ENCODE measurements at places on chromosomes 11 and 22.
A peak's percentile ranks its signal among the peaks of the same experiment; 100 is the strongest.

- H3K27me3 ChIP-seq: no peaks in the 10 kb centered on the region
- no peaks in the 10 kb centered on the region for H3K4me1 ChIP-seq
- H3K36me3 ChIP-seq: no peaks in the 10 kb centered on the region
- DNase-seq: no peak
Measured at GRCh38 chr11:119501777-119502405, 78.9 kb upstream of the THY1 start.

DNA sequence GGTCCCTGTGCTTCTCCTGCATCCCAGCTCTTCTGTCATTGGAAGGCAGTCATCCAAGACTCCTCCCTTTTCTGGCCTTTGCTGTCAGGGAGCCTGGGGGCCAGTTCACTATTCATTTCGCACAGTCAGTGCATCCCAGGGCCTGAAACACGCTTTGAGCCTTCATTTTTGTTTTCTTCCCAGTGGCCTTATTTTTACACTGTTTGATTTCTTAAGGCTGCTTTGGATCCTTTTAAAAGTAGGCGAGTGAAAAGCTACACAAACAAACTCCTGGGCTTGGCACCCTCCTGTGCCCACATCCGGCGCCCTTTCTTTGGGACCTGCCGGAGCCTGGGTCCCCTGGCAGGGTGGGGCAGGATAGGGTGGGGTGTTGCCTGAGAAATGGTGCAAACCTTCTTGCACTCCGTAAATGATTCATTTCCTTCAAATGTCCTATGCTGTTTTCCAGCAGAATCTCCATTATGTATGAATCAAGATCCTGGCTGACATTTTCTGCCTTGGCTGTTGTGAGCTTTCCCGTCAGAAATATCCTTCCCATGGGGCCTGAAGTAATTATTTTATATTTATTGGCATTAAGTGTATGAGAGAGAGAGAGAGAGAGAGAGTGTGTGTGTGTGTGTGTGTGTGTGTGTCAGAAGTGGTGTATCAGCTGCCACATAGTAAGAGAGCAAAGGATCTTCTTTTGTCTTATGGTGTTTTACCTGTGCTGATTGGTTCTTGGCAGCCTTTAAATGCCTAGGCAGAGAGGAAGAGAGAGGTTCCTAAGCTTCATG lies 45.6 kb downstream of the BCR start:
- DNase-seq: no peak
- H3K4me1 ChIP-seq: peaks cover 45% of the 10 kb centered on the region
- H3K36me3 ChIP-seq: peaks cover 38% of the 10 kb centered on the region
- H3K27me3 ChIP-seq: no peaks in the 10 kb centered on the region

DNA sequence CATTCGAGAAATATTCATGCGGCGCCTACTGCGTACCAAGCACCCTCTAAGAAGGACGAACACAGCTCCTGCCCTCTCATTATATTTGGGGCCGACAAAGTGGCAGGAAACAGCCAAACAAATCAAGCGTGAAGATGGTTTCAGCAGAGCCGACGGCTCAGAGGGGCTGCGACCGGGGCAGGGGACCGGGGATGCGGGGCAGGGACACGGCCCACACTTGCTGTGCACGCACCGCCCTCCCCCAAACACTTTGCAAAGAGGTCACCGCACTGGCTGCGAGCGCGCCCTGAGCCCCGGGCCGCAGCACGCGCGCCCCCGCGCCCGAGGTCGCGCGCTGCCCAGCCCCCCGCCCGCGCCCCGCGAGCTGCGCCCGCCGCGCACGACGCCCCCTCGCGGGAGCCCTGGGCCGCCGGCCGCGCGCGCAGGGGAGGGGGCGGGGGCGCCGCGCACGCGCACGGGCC lies 255 bp upstream of the SYNGR1 start:
- no peak for DNase-seq
- peak overlapping the region; percentile 69 for H3K4me3 ChIP-seq
- H3K27me3 ChIP-seq: peaks cover 42% of the 10 kb centered on the region
- no peaks in the 10 kb centered on the region for H3K4me1 ChIP-seq

- no peaks in the 10 kb centered on the region for H3K36me3 ChIP-seq
- H3K4me1 ChIP-seq: no peaks in the 10 kb centered on the region
- DNase-seq: no peak
- no peak overlapping the region for H3K27ac ChIP-seq
Measured at GRCh38 chr11:27860811-27861210, 160.6 kb upstream of the BDNF start.

GRCh38 chr11:76714493-76714892 lies 43.9 kb upstream of the LRRC32 start:
- H3K4me3 ChIP-seq: no peak overlapping the region
- no peak for DNase-seq
- no peak overlapping the region for H3K27ac ChIP-seq
- H3K27me3 ChIP-seq: no peaks in the 10 kb centered on the region
- H3K4me1 ChIP-seq: no peaks in the 10 kb centered on the region

GRCh38 chr11:103257360-103257759 lies 148.1 kb downstream of the DYNC2H1 start:
- H3K27me3 ChIP-seq: no peaks in the 10 kb centered on the region
- H3K27ac ChIP-seq: no peak overlapping the region
- no peak overlapping the region for H3K4me3 ChIP-seq

DNA sequence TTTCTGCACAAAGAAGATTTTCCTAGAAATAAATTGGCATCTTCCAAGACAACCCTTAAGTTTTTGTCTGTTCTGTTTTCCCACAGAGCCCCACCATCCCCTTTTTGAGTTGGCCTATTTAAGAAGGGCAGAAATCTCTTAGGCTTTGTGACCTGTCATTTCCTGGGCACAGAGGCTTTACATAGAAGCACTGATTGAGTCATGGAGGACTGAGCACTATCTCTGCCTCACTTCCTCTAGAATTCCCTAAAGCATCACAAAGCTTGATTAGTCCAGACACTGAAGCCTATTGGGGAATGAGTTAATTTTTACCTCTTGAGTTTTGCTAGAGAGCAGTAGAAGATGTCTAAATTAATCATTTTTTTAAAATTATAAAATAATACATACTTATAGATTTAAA lies 25.4 kb downstream of the TRIM44 start:
- peaks cover 8% of the 10 kb centered on the region for H3K36me3 ChIP-seq
- no peaks in the 10 kb centered on the region for H3K27me3 ChIP-seq
- H3K4me3 ChIP-seq: no peak overlapping the region
- H3K27ac ChIP-seq: no peak overlapping the region
- no peaks in the 10 kb centered on the region for H3K4me1 ChIP-seq

DNA sequence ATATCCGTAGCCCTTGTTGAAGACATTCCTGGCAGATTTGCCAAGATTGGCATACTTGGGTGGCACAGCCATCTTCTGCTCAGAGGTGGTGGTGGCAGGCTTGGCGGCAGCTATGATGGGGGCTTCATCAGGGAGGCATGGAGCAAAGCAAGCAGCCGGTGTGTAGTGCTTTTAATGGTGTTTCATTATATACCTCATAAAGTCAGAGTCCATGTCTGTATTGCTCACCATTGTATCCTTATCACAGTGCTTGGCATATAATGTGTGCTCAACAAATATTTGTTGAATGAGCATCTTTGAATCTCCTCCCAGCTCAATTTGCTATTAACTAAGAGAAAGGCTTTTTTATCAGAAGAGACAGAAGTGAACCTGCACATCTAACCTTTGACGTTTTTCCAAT lies 7.8 kb upstream of the DNHD1 start:
- peaks cover under 1% of the 10 kb centered on the region for H3K4me1 ChIP-seq
- no peak for DNase-seq
- H3K27me3 ChIP-seq: no peaks in the 10 kb centered on the region
- H3K4me3 ChIP-seq: no peak overlapping the region

DNA sequence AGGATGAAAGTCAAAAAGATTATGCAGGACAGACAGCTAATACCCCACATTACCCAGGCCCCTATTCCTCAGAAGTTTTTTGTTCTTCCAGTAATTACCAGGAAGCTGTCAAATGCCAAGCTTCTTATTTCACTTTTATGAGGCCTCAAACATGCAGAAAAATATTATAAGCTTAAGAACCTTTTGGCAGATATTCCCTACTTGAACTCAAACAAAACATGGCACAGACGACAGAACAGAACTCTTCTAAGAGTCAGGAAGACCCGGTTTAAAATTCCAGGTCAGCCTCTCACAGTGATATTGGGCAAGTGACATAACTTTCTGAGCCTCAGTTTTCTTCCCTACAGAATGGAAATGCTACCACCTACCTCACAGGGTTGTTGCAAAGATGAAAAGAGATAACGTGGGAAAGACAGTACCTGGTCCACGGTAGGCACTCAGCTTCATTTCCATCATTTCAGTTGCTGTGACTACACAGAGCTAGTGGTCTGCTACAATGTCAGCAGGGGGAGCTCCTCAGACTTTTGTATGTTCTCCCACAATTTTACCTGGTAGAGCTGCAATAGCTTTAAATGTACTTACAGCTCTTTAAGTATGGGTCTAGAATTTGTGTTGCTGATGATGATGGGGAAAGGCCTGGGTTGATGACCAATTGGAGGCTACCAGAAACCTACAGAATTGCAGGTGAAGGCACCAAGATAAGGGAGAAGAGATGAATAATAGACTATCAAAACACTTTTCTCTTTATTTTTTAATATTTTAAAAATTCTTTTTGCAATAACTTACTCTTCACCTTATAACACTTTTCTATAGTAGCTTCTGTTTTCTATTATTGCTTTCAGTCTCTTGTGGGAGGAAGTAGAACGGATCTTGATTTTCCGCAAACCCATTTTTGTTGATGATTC lies 98.3 kb upstream of the CHRM4 start:
- H3K36me3 ChIP-seq: peaks cover 6% of the 10 kb centered on the region
- no peak for DNase-seq
- no peak overlapping the region for H3K4me3 ChIP-seq
- no peaks in the 10 kb centered on the region for H3K27me3 ChIP-seq
- peaks cover 2% of the 10 kb centered on the region for H3K4me1 ChIP-seq

GRCh38 chr22:42878561-42879305 lies 21.7 kb upstream of the ARFGAP3 start:
- H3K27ac ChIP-seq: peak overlapping the region; percentile 26
- H3K4me3 ChIP-seq: no peak overlapping the region
- no peaks in the 10 kb centered on the region for H3K27me3 ChIP-seq
- DNase-seq: no peak
- peaks cover 5% of the 10 kb centered on the region for H3K36me3 ChIP-seq

DNA sequence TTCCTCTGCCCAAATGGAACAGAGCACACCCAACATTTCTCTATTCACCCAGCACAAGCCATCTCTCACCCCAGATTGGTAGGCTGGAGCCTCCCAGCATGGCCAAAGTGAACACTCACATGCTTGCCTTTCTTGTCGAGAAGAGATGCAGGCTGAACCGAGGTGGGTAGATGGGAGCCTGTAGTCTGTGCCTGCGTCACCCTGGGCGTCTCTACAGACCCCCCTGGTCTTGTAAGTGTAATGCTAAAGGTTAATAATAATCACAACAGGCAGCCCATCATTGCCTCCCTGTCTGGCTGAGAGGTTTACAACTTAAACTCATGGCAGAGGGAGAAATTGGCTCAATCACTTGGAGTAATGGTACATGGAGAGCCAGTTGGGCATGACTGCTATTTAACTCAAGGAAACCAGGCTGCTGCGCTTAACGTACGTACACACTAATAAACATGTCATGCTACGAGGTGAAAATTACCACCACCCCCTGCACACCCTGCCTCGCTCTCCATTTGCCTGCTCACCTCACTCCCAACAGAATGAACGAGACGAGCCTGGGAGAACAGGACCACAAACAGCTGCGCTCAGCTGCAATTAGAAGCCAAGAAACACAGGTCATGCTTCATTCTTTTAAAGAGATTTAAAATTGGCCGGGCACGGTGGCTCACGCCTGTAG lies 9.1 kb upstream of the ZBTB16 start:
- H3K27ac ChIP-seq: no peak overlapping the region
- H3K36me3 ChIP-seq: no peaks in the 10 kb centered on the region
- H3K4me1 ChIP-seq: no peaks in the 10 kb centered on the region

DNA sequence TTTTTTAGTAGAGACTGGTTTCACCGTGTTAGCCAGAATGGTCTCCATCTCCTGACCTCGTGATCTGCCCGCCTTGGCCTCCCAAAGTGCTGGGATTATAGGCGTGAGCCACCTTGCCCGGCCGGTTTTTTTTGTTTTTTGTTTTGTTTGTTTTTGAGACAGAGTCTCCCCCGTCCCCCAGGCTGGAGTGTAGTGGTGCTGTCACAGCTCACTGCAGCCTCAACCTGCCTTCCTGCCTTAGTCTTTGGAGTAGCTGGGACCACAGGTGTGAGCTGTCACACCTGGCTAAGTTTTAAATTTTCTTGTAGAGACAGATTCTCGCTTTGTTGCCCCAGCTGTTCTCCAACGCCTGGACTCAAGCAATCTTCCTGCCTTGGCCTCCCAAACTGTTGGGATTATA lies 3.2 kb downstream of the PPIL2 start:
- H3K4me3 ChIP-seq: no peak overlapping the region
- no peak for DNase-seq
- peaks cover 15% of the 10 kb centered on the region for H3K4me1 ChIP-seq
- H3K27me3 ChIP-seq: no peaks in the 10 kb centered on the region

DNA sequence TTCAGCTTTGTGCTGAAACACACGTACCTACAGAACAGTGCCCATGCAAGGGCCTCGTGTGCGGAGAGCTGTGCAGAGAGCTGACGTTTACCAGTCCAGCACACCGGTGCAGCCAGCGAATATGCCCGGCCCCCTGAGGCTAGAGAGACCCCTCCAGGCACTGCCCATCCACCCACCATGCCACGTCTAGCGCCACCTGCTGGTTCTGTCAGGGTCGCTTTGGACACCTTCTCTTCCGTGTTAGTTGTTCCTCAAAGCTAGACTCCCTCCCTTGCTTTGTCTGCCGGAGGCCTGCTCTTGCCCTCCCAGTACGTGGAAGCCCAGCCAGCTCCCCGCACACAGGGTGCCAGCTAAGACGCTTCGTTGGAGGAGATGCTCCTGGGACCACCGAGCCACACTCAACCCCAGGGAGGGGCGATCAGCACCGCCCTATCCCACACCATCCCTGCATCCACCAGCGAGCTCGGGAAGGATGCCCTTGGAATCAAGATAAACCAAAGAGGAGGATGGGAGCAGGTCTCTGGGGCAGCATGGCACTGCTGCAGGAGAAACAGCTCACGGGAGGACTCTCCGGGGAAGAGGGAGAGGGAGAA lies 43.4 kb downstream of the CPT1A start:
- no peak overlapping the region for H3K27ac ChIP-seq
- peaks cover 30% of the 10 kb centered on the region for H3K36me3 ChIP-seq
- H3K4me3 ChIP-seq: no peak overlapping the region
- no peaks in the 10 kb centered on the region for H3K4me1 ChIP-seq
- no peaks in the 10 kb centered on the region for H3K27me3 ChIP-seq

GRCh38 chr11:2587976-2588748 lies 111.6 kb downstream of the KCNQ1OT1 start:
- no peaks in the 10 kb centered on the region for H3K4me1 ChIP-seq

DNA sequence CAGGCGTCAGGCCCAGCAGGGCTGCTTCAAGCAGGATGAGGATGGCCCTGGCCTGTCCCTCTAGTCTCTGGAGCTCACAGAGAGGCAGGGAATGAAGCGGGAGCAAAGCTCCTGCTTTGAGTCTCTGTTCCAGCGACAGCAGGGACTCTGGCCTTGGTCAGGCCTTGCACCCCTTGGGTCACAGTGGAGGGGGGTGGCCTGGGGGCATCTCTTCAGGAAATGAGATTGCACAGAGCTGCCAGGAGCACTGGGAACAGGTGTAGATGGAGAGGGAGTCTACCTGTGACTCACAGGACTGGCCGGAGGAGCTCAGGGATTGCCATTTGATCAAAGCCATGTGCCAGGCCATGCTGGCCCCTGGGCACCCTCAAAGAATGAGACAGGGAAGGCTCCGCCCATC lies 1.6 kb downstream of the ANO1 start:
- no peak overlapping the region for H3K27ac ChIP-seq
- H3K27me3 ChIP-seq: peaks cover 46% of the 10 kb centered on the region
- no peak for DNase-seq
- H3K4me3 ChIP-seq: no peak overlapping the region
- H3K4me1 ChIP-seq: no peaks in the 10 kb centered on the region
